Myocyte (in vitro differentiated cells): ENCODE measurements at places on chromosomes 13 and 19. TPM values are rescaled to one million over a fixed set of nuclear protein-coding genes. Genes with fewer than 3 reads are reported as not detected.

- no peak for DNase-seq
Measured at GRCh38 chr19:49129238-49129583, 9.9 kb downstream of the PPFIA3 start.

DNA sequence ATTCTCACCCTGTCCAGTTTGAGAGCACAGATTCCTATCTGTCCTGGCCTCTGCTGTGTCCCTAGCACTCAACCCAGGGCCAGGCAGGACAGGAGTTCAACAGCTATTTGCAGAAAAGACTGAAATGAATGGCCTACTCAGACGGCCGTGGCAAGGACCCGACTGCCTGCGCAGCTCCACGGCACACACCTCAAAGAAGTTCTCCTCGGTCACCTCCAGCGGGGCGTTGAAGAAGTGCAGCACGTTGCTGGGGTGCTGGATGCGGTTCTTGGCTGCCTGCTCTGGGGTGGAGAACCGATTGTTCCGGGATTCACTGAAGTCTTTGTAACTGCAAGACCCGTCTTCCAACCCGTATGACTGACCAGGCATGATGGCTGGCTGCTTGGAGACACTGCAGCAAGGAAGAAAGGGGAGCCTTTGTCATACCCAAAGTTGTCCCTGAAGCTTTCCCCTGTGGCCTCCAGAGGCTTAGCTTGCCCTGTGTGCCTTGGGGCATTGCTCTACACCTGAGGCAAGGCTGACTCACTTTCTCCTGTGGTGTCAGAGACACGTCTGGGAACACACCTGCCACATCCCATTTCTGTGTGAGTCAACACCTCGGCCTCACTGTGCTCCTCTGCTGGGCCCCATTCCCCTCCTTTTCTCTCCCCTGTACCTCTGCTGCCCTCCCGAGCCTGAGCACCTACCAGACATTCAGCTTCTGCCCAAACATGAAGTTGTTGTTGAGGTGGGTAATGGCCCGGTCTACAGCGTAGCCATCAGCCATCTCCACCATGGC, 6.8 kb upstream of the ECH1 start:
- no peak for DNase-seq

DNA sequence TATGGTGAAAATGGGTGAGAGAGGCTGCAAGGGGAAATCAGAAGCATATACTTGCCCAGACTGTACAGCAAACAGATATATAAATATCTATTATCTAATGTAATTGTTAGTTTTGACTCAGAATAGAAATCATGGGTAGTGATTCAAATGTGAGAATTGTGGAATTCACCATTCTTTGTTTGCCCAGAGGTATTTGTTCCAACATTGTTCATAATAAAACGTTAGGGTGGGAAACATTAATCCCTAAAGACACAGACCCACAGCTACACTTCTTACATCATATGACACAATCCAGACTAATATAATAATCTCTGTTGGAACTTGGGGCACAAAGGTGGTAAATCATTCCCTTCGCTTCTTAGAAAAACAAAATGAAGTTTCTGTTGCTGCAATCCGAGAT, 646.5 kb upstream of the SLITRK6 start:
- DNase-seq, result no peak

- peak; percentile 82 for DNase-seq
Measured at GRCh38 chr19:51552996-51553725, 17.9 kb upstream of the ZNF175 start.

DNA sequence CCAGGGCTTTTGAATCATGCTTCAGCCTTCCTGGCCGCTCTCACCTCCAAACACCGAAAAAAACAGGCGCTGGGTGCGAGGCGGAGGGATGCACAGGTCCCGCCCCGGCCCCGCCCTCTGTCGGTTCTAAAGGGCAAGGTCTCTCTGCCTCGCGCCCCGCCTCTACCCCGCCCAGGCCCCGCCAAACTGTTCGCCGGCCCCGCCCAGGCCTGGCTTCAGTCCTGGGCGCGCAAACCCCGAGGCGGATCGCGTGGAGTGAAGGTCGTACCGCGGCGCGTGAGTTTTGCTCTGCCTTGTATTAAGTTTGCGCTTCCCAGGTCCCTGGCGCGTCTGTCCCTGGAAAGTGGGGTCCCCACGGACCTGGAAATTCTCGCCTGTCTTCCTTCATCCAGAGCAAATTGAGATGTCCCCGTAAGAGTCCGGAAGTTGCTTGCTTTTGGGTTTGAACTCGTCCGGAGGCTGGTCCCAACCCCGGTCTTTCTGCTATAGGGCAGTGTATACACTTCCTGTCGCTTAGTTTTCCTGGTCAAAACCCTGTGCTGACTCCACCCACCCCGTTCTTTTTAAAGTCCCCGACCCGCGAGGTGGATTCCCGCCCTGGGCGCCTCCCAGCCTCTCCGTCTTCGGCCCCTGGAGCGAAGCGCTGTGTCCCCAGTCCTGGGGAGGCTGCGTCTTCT, 8.4 kb downstream of the ZNF808 start:
- DNase-seq, result peak; percentile 61

RNF113B gene
- not detected in 2 replicates for total RNA-seq
